Dorsolateral prefrontal cortex (tissue), 122 donors: ENCODE measurements at places on chromosomes 16 and 17.

DNA sequence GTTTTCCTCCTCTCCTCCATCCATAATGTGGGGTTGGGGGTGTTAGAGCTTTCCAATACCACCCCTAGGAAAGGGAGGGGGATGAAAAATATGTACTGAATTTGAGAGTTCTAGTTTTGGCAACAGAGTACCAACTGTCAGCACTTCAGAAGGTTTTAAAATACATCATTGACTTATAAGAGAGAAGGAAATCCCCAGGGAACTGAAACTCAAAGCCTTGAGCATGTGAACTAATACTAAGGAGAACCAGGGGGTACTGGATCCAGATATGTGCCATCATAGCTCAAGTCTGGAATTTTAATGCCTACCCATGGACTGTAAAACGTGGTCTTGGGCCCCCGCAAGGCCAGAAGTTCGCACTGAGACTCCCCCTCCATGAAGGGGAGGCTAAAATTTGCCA, 15.8 kb downstream of the CACNG5 start:
- no peak for DNase-seq

DNA sequence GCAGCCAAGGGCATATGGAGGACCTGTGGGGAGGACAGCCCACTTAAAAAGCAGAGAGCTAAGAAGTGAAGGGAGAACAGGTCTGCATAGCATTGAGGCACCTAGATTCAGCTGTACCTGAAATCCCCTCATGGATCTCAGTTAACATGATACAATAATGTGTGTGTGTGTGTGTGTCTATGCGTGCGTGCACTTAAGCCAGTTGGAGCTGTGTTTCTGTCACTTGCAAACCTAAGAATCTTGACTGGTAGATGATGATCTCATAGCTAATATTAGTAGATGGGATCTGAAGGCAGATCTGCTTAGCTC, 1.7 kb upstream of the ITPRIPL2 start:
- DNase-seq: no peak

GRCh38 chr17:7610641-7611040, 4.1 kb downstream of the FXR2 start:
- no peak for DNase-seq

GRCh38 chr16:50202926-50203624, 50.0 kb downstream of the TENT4B start:
- no peak for DNase-seq

- no peak for DNase-seq
Measured at GRCh38 chr17:7704601-7705268, at the start of gene EFNB3. Gene EFNB3, plus strand, starts transcription at chr17:7705202. Its CDS starts 397 bp downstream, at chr17:7705599.

- no peak for DNase-seq
Measured at GRCh38 chr17:35879773-35880654, at the start of gene CCL5. Gene CCL5, minus strand, starts transcription at chr17:35880360.

- no peak for DNase-seq
Measured at GRCh38 chr16:88907768-88908167, 41.3 kb upstream of the PABPN1L start.

DNA sequence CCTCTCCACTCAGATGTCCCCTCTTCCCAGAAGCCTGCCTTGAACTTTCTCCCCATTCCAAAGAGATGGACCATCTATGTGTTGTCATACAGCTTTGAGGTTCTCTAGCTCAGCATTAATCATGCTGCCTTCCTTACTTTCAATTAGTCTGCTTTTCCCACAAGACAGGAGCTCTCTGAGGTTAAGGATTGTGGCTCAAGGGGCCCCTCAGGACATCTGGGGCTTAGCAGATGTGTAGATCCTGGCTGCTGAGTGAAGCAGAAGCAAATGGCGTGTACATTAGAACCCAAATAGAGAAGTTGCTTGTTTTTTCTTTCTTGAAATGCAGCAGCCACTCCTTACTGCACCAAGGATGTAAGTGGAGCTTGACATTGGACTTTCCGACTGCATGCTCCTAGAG, 330.5 kb upstream of the TNRC6C start:
- no peak for DNase-seq

DNA sequence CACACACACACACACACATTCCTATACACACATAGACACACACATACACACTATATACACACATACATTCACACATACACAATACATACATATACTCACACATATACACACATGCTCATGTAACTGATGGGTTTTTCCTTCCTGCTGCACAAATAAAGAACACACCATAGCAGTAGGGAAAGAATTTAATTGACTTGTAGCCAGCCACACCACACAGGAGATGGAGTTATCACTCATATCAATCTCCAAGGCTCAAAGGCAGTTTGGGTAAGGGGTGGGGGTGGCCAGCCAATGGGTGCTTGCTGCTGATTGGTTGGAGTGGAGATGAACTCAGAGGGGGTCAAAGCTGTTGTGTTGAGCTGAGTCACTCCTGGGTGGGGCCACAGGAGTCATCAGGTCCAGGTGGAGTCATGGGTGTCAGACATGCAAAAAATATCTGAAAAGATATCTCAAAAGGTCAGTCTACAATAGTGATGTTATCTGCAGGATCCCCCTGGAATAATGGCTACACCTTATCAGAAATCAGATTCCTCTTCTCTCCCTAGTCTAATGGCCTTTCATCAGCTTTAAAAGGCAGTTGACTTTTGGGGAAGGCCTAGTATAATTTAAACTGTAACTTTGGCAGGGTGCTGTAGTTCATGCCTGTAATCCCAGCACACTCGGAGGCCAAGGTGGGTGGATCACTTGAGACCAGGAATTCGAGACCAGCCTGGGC, 46.1 kb downstream of the WSB1 start:
- DNase-seq: no peak

DNA sequence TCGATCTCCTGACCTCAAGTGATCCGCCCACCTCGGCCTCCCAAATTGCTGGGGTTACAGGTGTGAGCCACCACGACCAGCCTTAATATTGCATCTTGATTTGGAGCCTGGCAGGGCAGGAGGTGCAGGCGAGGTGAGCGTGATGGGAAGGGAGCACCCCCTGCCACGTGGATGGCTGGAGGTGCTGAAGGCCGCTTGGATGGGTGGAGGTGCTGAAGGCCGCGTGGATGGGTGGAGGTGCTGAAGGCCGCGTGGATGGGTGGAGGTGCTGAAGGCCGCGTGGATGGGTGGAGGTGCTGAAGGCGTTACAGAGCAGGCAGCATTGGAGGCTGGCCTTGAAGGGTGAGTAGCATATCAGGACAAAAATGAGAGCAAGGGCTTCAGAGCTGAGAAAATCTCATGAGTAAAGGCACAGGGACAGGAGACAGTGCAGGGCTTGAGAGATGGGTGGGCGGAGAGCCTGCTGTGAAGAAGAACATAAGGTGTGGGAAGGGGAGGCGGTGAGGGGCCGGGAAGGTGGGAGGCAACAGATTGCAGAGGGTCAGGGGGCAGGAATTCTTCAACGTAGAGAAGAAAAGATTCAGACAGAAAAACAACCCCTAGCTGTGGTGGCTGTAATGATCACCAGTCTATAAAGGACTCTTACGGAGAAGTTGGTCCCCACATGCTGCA, 101.7 kb upstream of the SEC14L1 start:
- DNase-seq: no peak

DNA sequence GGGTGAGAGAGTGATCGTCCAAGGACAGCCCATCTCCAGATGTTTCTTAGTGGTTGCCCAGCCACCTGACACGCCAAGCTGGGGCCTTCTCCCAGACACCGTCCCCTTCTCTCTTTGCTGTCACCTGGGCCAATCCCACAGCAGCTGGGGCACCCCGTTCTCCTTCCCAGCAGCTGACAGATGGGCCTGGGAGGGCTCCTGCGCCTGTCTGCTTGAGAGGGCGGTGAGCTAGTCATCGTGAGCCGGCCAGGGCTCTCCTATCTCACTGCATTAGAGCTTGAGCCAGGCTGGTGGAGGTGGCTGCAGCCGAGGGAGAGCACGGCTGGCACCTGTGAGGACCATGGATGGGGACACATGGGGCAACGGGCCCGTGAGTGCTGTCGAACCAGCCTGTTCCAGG, 41.2 kb downstream of the RAB11FIP3 start:
- DNase-seq: peak; percentile 80

GRCh38 chr17:61484174-61484573, 32.0 kb downstream of the TBX4 start:
- DNase-seq: no peak

- DNase-seq: no peak
Measured at GRCh38 chr16:20329392-20330138, 2.3 kb upstream of the GP2 start.

DNA sequence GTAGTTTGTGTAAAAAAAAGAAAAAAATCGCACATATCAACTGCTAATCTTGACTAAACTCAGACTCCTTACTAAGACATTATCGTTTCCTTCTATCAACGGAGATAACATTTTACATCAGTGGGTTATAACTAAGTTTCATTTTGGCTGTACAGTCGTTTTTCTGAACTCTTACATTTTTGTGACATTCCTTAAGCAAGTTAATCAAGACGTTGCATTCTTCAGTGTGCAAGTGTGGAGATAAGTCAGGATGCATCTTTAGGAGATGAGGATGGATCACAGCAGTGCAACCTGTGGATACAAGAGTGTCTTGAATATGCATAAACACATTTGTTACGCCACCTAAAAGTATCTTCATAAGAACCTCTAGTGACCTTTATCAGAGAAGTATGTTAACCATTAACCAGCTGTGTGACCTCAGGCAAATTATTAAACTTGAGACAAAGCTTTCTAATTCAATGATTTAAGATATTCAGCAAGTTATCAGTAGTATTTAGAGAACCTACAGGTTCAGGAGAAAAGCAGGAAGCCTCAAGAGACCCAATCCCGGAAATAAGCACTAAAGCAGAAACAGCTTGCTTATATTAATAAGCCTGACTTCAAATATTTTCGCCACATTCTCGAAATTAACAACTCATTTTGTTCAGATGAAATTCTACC, 9.4 kb downstream of the CMC2 start:
- no peak for DNase-seq

GRCh38 chr16:75433732-75434413, 570 bp upstream of the CFDP1 start:
- DNase-seq: peak; percentile 47

- DNase-seq: no peak
Measured at GRCh38 chr16:84600343-84601229, 17.3 kb downstream of the COTL1 start.

DNA sequence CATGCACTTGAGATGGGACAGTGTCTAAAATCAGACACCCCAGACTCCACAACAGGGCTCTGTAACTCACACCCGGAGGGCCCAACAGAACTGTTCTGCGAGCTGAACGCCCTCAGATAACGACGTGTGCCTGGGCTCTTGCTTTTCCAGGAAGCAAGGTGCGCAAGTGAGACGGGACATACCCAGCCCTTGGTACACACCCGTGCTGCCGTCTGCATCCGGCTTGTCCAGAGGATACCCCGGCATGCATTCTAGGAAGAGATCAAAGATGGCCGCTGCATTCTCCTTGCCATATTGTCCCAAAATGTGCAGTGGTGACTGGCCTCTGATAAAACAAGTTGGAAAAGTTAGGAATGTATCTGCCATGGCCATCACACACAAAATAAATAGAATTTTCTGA, 29.4 kb downstream of the CYB5D2 start:
- DNase-seq: no peak

- DNase-seq: peak; percentile 16
Measured at GRCh38 chr16:87317750-87318644, 805 bp upstream of the C16orf95 start.

- DNase-seq: no peak
Measured at GRCh38 chr16:77594799-77595596, 127.3 kb upstream of the NUDT7 start.

- DNase-seq: no peak
Measured at GRCh38 chr16:70341600-70341999, 5.1 kb upstream of the DDX19A start.

GRCh38 chr16:77212741-77213541, 13.7 kb downstream of the SYCE1L start:
- DNase-seq: peak; percentile 82

DNA sequence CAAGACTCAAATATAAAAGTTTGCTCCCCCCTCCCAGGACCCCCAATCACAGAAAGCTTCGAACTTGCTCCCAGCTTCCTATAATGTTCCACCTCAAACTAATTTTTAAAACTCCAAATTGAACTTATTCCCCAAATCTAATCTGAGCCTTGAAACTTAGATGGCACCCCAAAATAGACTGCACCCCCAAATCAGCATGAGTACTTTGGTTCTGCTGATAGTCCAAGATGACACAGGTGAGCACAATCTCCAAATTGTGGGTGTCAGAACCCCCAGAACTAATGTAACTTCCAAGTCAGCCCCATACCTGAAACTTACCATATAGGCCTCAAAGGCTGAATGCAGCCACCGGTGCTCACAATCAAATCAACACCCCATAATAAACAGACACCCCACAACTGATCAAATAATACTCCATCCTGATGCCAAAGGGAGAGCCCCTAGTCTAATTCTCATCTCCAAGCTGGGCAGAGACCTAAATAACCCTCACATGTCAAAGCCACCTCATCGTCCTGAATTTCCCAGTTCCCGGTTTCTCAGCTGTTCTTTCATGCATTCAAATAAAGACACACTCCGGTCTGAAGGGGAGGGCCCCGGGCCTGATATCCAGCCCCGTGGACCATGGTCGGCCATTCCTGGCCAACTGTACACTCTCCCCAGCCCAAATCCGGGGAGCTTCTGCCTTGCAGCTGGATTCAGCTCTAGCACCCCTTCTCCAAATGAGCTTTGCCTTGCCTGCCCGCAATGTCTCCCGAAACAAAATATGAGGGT, 1.8 kb upstream of the BCL6B start:
- DNase-seq: no peak

- peak; percentile 39 for DNase-seq
Measured at GRCh38 chr16:85898521-85899442, at the start of gene IRF8. Gene IRF8, plus strand, starts transcription at chr16:85899162. Its CDS starts 3,854 bp downstream, at chr16:85903016.

DNA sequence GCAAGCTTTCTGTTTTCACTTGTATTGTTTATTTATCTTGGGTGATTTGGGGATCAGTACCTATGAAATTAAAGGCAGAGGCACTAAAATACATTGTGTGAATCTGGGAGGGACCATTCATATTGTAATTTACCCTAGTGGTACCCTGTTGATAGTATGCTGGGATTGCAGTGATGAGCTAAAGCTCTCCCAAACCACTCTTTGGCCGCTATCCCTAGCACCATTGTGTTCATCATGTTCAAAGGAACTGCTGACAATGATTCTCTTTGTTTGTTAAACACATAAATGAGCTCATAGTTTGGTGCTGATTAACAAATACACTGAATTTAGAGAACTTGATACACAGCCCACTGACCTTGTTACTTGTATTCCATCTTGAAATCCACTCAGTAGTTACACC, 1469.8 kb downstream of the CDH11 start:
- no peak for DNase-seq

DNA sequence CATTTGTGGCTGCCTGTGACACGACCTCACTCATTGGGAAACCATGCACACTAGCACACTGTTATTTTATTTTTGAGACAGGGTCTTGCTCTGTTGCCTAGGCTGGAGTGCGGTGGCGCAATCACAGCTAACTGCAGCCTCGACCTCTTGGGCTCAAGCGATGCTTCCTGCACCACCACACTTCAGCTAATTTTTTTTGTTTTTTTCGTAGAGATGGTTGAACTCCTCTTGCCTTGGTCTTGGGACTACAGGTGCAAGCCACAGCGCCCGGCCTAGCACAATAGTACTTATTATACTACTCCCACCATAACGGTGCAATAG, 2.8 kb upstream of the NPTX1 start:
- no peak for DNase-seq
